H1 (cell line): ENCODE measurements at places on chromosomes 1 and 21. TPM values are rescaled to one million over a fixed set of nuclear protein-coding genes. Genes with fewer than 3 reads are reported as not detected.

Gene RAP1GAP
- 7.8 and 8.4 TPM in 2 replicates for total RNA-seq

Gene BARHL2
- total RNA-seq = 0.15 TPM in 2 replicates

DNA sequence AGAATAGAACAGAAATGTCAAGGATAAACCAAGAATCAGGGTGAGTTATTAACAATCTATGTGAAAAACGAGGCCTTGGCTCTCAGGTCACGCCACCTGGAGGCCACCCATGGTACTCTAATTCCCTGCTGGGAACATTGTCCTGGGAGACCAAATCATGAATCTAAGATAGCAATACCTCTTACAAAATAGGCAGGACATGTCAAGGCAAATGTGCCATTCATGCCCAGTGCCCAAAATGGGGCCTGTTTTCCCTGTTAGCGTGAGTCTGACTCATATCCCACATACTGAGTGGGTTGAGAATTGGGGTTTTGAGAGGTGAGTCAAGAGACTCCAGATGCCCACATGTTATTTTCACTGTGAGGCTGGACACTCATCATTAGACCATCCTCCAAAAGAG lies 380.8 kb downstream of the HHIPL2 start:
- no peak overlapping the region for H3K4me3 ChIP-seq
- no peak for DNase-seq

Gene BRDT
- total RNA-seq = not detected in 2 replicates

Gene DRAXIN
- total RNA-seq = 17.6 and 18.9 TPM in 2 replicates

DNA sequence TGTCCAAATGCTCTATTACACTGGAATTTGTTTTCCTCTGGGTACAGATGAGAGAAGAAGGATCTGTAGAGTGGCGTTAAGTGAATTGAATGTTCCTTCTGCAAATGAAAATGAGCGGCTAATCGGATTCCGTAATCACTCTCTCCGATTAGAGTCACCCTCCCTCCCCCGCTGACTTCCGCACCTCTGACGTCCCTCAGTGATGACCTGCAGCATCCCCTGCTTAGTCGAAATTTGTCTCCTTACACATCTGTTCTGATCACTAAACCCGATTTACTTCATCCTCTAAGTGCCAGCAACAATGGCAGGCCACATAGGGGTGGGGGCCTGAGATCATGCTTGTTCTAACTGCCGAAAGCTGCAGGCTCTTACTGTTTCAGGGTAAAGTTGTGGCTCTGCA lies 378.7 kb downstream of the SEC16B start:
- no peaks in the 10 kb centered on the region for H3K36me3 ChIP-seq
- no peaks in the 10 kb centered on the region for H3K4me1 ChIP-seq
- no peak for DNase-seq
